ENCODE measurements at places on chromosomes 1 and 21.

- no peak for DNase-seq
Measured at GRCh38 chr21:32958288-32959002, 67.3 kb upstream of the OLIG2 start.

DNA sequence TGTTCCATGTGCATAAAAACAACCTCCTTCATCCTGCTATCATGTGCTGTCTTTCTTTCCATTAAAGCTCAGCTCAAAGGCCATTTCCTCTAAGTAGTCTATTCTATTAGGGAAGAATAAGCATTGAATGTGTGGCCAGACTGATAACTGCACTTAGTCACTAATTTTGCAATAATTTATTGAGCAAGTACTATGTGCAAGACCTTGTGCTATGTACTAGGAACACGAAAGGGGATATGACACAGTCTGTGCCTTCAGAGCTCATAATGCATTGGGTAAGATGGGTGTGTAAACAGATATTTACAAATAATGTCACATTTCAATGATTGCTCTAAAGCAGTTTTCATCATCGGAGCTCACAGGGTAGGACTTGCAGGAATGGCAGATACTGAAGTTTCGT is 54.2 kb downstream of the NMNAT2 start:
- DNase-seq: no peak

GRCh38 chr1:77406661-77407060 is 124.8 kb downstream of the AK5 start:
- no peak for DNase-seq

DNA sequence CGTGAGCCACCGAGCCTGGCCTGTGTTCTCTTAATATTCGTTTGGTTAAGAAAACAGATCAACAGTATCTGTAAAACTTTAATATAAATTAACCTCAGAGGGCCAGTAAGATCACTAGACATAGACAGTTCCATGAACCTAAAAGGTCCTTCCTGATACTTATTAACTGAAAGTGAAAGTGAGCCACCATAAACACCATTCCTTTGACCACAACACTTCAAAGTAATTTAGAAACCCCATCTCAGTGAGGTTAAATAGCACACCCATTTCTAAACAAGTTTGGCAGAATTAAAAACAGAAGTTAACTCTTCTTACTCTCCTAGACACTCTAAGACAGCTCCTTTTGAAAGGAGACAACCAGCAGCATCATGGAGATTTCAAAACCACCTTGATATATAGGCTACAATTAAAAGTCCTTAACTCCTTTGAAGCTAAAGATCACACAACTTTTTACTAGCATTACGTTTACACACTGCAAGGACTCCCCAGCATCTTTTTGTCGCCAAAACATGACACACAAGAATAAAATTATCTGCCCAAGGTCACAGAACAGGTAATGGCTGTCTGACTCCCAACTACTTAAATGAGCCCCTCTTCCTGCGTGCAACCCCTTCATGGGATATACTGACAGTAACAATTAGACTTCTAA is 2.2 kb downstream of the RNF19B start:
- DNase-seq: no peak

GRCh38 chr1:18608534-18608933 is 22.1 kb upstream of the PAX7 start:
- DNase-seq: no peak

DNA sequence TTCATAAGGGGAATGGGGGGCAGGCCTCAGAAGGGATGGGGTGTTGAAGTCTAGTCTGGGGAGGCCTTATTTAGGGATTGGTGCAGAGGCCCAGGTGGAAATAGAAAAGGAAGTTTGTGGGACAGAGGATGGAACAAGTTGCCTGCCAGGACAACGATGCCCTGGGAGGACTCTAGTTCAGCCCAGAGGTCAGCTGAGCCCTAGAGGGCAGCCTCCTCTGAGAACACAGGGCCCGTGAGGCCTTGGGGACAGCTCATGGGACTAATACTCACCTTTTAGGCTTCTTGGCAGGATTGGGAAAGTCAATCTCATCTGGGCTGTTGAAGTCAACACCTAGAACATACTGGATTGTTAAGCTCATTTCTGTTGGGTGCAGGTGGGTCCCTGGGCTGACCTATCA is 43.0 kb downstream of the LHX4 start:
- DNase-seq: no peak

DNA sequence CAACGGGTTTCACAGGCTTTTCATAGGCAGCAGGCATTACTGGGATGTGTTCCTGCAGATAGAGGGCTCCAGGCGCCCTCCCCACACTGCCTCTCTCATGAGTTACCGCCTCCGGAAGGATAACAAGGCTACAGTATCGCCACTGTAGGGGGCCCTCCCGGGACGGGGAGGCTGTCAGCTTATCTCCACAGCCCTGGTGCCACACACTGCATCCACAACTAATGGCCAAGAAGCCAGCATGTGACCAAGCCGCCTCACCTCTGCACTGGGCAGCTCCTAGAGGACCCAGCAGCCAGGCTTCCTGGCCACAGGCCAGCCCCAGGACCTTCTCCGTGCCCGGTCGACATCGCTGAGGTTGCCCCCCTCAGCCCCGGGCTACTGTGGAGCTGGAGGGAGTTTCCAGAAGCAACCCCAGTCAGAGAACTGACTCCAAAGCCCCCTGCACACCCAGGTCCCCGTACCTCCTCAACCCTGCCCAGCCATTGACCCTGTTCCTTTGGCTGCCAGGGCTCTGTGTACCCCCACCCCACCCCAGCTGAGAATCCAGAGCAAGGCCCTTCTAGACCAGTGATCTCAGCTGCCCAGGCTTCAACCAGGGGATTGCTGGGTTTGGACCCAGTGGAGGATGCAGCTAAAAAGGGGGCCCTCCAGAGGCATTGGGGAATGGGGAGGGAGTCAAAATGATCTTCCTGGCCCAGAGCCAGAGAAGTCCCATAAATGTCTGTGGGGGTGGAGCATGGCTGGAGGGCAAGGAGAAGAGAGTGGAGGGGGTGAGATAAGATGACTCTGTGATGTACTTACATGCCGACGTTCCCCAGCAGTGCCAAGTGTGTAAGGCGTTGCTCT is 45.0 kb downstream of the NEK2 start:
- no peak for DNase-seq

DNA sequence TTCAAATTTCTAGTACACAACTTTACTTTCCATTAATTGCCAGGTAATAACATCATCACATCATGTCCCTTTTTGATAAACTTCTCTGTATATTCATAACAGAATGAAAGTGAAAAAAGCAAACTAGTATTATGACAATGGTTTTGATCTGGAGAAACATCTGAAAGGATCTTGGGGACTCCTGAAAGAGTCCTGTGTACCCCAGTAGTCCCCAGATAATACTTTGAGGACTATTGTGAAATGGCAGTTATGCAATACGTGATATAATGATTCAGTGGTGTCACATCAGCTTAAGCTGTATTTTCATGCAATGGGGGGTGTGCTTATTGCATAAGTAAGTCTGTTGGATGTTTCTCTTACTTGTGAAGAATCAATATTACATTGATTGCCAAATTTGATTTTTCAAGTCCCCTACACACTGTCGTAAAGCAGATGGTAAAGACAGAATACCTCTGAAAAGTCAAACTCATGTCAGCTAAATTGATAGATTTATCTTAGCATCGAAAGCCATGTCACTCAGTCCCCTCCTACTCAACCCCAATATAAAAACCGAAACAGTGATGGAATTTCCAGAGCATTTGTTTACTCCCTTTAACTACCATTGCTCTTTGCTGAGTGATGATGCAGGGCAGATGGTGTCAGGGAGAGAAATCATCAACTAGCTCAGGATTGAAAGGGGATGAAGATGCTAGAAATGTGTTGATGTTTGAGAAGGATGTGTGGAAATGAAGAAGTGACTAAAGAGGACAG is 146.7 kb upstream of the C1orf105 start:
- DNase-seq: no peak

DNA sequence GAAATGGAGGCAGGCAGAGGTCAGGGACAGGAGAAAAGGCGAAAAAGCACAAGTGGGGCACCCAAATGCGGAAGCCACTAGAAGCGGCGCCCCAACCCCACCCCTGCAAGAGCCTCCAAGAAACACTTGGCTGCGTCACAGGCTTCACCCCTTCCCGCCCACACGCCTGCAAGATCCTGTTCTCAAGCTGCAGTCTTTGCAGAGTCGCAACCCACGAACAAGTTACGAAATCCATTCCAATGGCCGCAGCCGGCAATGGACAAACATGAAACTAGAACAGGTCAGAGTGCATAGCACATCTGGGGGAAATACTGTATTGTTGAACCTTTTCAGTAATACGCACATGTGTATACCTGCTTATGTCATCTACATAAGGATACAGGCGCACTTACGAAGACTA is 103.6 kb downstream of the PSMG1 start:
- DNase-seq: peak; percentile 71

DNA sequence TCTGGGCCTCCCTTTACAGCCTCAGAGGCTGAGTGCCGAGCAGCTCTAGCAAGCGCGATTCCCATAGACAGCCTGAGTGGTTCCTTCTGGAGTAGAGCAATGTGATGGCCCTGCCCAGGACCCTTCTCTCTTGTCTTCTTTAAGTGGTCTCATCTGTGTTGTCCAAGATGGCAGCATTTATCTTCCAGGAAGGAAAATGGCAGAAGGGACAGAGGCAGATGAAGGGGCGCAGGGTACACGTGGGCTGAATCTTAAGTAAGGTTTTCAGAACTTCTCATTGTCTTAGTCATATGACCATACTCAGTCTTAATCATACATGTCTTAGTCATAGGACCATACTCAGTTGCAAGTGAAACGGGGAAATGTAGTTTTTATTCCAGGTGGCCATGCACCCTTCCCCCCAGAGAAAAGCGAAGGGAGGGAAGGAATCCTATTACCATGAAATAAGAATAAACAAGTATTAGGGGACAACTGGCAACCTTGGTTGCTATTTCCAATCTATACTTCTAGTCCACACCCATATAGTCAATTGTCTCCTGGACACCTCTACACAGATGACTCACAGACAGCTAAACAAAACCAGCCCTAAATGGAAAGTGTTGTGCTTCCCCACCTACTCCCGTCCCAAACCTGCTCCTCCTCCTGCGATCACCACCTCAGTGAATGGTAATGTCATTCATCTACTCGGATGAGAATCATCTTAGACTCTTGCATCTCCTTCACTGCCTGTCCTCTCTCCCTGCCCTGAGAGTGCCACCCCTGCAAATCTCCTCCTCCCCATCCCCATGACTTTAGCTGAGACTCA is 13.3 kb downstream of the OVAAL start:
- no peak for DNase-seq

- no peak for DNase-seq
Measured at GRCh38 chr21:36420571-36421339, 35.6 kb downstream of the CHAF1B start.

DNA sequence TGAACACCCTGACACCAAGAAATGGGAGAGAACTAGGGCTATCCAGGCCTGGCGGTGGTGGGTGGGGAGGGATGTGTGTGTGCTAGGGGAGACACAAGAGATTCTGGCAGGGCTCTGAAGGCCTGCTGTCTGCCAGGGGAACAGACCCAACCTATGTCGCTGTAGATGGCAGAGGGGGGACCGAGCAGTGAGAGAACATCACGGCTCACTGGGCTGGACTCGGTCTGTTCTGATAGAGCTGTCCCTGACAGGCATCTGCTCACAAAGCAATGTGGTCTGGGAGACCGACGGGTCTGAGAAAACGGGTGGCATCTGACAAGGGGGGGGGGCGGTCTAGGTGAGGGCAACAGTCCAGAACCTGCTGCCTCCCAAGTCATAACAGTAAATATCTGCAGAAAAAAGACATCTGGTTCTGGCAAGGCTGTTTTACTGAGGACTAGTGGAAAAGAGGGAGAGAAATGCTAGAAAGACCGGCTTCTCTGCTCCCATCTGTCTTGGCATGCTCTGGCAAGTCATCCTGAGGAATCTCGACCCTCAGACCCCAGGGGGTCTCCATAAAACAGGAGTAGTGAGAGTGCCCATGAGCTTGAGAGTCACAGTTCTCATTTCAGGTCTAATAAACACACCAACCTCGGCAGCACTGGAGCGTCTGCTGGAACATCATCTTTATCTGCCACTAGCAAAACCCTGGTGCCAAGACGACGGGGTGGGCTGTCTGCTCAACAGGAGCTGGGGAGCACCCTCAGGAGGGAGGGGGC is 36.5 kb downstream of the SLC66A1 start:
- DNase-seq: no peak

GRCh38 chr21:17775431-17776126 is 43.6 kb downstream of the C21orf91 start:
- DNase-seq: peak; percentile 40

GRCh38 chr1:204186597-204186996 is 9.7 kb downstream of the KISS1 start:
- DNase-seq: no peak

DNA sequence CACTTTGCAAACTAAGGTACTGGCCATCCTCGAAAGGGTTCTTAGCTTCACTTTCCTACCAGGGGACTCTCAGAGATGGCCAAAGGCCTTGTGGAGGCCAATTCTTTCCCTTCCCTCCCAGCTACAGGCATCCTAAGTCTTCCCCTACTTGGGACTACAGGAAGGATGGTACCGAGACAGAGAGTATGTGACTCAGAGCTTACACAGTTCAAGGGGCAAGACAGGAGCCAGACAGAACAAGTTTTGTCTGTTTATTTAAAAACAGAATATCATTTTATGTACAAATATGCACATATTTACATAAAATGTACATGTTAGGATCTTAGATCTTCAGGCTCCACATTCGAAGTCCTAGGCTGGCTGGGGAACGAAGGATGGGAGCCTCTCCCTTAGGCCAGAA is 1.1 kb upstream of the ARHGAP30 start:
- DNase-seq: no peak

DNA sequence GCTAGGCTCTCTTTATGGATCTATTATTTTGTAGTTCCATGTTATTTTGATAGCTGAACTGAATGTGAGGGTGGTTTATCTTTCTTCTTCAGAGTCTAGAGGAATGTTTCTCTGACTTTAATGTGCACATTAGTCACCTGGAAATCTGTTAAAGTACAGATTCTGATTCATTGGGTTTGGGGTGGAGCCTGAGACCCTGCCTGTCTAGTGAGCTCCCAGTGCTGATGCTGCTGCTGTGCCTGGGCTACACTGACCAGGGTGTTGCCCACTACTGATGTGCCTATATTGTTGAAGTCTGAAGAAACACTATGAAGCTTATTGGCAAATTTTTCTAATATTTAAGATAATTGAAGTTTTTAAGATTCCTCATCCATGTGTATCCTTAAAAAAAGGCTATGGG is 35.9 kb downstream of the CD46 start:
- no peak for DNase-seq

GRCh38 chr1:143699115-143699514 is 272.7 kb downstream of the FAM72C start:
- DNase-seq: no peak

GRCh38 chr1:161945306-161946060 is 78.2 kb downstream of the OLFML2B start:
- no peak for DNase-seq

DNA sequence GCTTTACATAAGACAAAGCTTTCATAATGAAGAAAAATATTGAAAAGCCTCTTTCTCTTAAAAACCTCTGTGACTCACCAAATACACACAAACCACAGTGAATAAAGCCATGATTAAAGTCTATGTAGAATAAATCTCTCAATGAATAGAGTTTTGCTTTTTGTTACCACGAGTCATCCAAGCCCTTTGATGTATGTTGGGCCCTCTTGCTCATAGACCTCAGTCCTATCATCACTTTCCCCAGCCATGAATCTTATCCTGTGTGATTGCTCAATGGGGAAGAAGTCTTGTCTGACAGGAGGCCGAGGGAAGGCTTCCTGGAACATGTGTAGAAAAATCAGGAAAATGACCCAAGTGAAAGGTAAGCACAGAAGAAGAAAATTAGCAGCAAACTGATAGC is 60.8 kb downstream of the NGF start:
- DNase-seq: no peak

All from CD4-positive, alpha-beta T cell (primary cell).